ENCODE measurements at places on chromosomes 7 and 10. TPM values are rescaled to one million over a fixed set of nuclear protein-coding genes. Genes with fewer than 3 reads are reported as not detected.

Gene MRC1
- total RNA-seq, result 0.08 TPM

Gene RPEL1
- under 0.01 TPM for total RNA-seq

Gene TRPV5
- total RNA-seq, result not detected

Gene PRKAR1B
- 10.1 TPM for total RNA-seq

Gene DYDC2
- total RNA-seq, result not detected

- DNase-seq, result peak; percentile 58
These were observed 663.4 kb downstream of the INHBA start for GRCh38 chr7:41039386-41039953.

DNA sequence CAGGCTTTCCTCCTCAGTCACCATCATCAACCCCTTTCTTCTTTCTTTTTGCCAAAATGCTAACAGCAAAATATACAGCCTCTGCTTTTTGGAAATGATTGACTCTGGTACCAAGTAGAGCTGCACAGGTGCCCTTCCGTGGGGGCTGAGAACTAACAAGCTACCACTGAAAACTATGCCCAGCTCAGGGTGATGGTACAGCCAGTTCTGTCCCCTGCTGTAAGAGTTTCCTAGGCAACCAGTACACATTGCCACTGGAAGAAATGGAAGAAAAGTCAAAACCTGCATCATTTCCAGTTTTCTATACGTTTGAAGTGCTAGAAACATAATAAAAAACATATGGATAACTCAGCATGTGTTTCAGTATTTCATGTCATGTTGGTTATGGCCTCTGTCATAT lies 297.5 kb downstream of the PRKG1 start:
- DNase-seq, result no peak

GRCh38 chr7:44403176-44403759 lies 77.9 kb upstream of the CAMK2B start:
- DNase-seq, result no peak

GRCh38 chr10:132786884-132787494 lies 1.0 kb upstream of the NKX6-2 start:
- no peak for DNase-seq

GRCh38 chr7:140568021-140568813 lies 72.4 kb downstream of the DENND2A start:
- DNase-seq, result no peak

GRCh38 chr7:141185369-141185967 lies 111.6 kb downstream of the TMEM178B start:
- no peak for DNase-seq

DNA sequence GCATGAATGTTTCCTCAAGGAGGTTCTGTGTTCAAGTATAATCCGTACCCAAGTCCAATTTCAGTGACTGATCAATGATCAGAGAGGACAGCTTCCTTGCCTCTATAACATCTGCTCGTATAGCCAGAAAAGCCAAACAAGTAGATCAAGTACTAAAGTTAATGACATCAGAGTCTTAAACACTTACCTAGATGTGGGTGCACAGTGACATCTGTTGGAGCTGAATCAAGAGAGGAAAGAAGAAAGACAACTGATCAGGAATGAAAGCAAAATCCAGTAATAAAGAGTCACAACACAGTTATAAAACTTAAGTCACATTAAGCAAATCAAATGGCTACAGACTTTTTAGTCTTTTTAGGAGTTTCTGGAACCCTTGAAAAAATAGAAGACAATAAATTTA lies 236.5 kb downstream of the RELN start:
- DNase-seq, result peak; percentile 8

GRCh38 chr7:144386741-144387140 lies 16.8 kb downstream of the NOBOX start:
- DNase-seq, result peak; percentile 72

GRCh38 chr10:35359873-35360272 lies 23.6 kb downstream of the CCNY start:
- no peak for DNase-seq

GRCh38 chr10:15387021-15387420 lies 15.9 kb upstream of the FAM171A1 start:
- no peak for DNase-seq

DNA sequence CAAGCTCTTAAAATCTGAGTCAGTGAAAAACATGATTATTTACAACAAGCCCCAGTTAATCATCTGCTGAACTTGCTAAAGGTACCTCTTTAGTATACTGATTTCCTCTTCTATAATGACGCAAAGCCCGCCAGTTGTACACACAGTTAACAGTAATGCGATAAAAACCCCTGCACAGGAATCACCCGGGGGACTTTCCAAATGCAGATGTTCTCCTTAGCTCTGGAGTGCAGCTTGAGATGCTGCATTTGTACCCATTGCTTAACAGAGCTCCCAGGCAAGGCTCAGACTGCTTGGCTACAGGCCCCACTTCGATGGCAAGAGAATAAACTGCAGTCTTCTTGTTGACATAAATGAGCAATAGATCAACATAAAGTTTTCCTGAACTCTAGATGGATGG lies 279.6 kb upstream of the HGF start:
- DNase-seq, result peak; percentile 35

GRCh38 chr10:110355141-110355831 lies 50.6 kb upstream of the SMNDC1 start:
- DNase-seq, result no peak

DNA sequence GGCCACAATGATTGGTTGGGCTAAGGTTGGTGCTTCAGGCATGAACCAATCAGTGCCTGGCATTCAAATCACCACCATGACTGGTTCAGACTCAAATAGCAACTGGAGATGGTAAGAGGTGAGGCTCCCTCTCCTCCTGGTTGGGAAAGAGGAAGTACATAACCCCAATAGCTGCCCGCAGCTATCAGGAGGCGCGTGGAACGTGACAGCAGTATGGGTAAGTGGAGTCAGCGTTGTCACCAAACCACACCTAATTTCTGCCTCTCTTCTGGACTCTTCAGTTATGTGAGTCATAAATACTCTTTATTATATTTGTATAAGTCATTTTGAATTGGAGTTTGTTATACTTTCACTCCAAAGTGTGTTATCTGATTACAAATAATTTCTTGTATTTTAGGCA lies 17.9 kb upstream of the ITGA8 start:
- DNase-seq, result no peak

GRCh38 chr10:11787846-11788245 lies 35.3 kb upstream of the PROSER2 start:
- DNase-seq, result no peak

Measured in fibroblast of the aortic adventitia (primary cell).